ENCODE measurements at places on chromosomes 5 and 9.

DNA sequence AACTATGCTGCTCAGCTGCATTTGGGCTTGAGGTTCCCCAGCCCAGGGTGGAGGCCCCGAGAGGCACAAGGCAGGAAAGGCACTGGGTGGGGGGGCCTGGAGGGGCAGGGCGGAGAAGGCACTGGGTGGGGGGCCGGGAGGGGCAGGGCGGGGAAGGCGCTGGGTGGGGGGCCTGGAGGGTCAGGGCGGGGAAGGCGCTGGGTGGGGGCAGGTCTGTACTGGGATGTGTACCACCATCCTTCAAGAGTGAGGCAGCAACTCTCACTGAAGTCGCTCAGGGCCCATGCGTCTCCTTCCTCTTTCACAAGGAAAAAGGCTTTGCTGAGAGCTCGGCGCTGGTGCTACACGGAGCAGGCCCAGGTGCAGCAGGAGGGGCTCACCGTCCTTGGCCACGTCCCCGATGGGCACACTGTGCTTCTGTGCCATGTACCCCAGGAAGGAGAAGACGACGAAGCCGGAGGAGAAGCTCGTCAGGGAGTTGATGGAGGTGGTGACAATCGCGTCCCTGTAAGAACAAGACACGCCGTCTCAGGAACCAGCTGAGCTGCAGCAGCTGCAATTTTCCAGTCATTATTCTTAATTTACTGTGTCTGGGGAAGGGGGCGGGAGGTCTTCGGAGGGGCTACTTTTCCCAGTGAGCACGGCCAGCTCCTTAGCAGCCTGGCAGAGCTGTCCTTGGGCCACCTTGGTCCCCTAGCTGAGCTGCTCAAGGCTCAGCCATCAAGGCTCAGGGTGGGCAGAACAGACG lies 30.8 kb downstream of the SLC6A3 start:
- DNase-seq = no peak

DNA sequence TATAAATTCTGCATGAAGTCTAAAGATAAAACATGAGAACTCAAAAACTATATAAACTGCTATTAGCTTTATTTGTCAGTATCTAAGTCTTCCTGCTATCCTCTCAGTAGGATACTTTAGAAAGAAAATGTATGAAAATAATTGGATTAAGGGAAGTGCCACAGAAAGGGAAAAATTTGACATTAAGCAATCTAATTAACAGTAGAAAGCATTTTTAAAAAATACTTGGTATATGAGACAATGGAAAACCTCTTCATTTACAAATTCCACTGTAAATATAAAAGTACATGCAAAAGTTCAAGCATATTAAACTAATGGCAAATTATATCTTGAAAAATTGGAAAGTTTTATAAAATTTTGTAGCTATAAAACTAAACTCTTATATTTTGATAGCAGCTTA lies 518.6 kb upstream of the NUDT12 start:
- DNase-seq = no peak

- no peak for DNase-seq
Measured at GRCh38 chr5:97907646-97908400, 724.8 kb upstream of the RIOK2 start.

DNA sequence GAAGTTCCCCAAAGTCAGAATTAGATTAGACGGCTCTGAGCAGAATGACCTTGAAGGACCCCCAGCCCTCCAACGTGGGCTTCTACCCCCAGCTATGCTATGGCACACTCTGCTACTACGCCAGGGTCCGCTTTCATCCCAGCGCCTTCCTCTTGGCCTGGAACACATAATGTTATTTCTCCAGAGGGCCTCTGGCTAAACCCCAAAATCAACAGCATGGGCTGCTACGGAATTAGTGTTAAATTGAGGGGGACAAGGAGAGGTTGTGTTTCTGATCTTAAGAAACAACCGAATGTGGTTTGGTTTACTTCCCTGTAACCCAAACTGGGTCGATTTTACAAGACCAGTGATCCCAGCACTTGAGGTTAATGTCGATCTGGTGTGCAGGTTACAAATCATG lies 97.1 kb downstream of the ZNF618 start:
- DNase-seq = no peak

GRCh38 chr5:132830436-132831094 lies at the start of gene SHROOM1:
Gene SHROOM1 (minus strand): TSS chr5:132830647. CDS start chr5:132826140, 4,507 bp downstream.
- peak; percentile 43 for DNase-seq

DNA sequence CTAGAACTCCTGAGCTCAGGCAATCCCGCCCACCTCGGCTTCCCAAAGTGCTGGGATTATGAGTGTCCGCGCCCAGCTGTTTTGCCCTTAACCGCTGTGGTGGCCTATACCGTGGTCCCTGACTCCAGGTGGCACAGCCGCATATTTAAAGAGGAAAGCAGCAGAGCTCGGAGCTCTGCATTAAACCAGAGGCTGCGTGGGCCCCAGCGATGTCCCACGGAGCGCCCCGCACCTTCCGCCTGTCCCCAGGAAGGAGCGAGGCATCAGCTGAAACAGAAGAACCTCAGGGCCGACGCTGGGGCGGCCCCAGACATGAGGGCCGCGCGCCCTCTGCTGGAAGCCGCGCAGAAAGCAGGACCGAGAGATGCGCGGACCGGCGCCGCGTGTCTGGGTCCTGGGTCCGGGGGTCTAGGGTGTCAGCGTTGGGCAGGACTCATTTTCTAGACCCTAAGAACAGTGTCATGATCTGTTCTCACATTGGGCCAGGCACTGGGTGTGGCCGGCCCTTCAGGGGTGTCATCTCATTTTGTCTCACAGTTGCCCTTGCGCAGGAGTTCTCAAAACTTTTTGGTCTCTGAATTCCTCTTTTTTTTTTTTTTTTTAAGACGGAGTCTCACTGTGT lies 37.7 kb downstream of the LAMC3 start:
- peak; percentile 64 for DNase-seq

- DNase-seq = no peak
Measured at GRCh38 chr5:91797576-91797975, 414.5 kb upstream of the ARRDC3 start.

DNA sequence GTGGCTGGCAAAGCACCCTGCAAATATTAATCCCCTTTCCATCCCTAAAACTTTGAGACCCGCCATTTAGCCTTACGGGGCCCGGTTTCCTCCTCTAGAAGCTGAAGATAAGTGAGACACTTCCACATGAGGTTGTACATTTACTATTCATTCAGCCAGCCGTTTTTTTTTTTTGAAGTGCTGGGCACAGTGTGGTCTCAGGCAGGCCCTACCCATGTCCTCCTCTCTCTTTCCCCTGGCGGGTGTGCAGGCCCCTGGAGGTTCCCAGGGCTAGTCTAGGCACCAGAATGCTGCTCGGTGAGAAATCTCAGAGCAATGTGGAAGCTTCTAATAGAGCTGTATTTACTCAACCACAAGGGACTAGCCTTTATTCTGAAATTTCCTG lies 107.4 kb upstream of the LARP1 start:
- no peak for DNase-seq

GRCh38 chr5:1437226-1437829 lies 7.9 kb downstream of the SLC6A3 start:
- DNase-seq = peak; percentile 48

DNA sequence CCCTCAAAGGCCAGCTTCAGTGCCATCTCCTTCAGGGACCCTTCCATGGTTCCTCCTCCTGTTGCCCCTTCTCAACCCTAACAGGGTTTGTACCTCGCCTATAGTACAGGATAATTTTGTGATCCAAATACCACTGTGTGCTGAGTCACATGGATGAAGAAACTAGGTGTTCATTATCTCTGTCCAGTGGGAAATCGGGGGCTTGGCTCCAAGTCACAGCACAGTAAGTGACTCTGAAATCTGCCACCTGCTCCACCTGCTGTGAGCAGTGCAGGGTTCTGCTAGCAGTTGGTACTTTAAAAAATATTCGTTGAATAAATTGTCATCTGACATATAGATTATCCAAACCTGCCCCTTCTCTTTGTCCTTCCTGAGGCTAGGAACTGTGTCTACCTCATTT lies 123.2 kb upstream of the OTULINL start:
- DNase-seq = no peak

DNA sequence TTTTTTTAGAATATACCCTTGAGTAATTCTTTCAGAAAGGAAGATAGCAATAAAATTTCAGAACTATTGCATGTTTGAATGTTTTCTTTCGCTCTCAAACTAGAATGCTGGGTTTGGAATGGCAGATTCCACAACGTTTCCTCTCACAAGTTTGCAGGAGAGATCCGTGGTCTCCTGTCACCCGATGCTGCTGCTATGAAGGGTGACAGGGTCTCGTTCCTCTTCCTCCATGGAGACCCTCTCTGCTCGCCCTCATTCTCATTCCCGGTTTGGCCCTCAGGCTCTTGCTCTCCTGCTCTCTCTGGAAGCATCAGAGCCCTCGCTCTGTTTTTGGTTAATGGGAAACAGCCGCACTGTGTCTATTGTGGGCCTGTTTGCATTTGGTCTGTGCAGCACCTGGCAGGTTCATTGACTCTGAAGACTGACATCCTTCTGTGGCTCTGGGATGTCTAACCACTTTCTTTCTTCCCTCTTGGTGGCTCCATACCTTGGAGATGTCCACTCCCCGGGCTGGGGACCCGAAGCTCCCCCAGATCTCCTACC lies 12.6 kb upstream of the FAM163B start:
- DNase-seq = no peak

DNA sequence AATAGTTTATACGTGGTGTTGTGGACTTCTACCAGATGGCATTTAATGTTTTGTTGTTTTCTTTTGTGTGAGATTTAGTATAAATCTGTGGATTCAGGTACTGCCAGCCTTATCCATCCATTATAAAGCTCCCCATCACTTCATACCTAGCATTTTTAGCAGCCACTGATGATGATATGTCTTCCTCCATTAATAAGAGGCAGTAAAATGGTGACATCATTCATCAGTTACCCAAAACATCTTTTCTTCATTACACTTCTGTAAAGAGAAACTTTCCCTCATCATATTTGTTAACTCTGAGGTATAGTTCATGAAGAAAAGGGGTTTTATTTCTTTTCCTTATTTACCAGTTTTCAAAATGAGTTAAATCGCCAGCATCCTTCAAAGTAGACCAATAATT lies 19.4 kb downstream of the CHD1 start:
- no peak for DNase-seq

- DNase-seq = no peak
Measured at GRCh38 chr5:170111088-170111785, 5.5 kb downstream of the FOXI1 start.

- no peak for DNase-seq
Measured at GRCh38 chr5:72402959-72403628, 82.9 kb downstream of the PTCD2 start.

- DNase-seq = no peak
Measured at GRCh38 chr9:108860354-108860753, 1.7 kb upstream of the ACTL7A start.

DNA sequence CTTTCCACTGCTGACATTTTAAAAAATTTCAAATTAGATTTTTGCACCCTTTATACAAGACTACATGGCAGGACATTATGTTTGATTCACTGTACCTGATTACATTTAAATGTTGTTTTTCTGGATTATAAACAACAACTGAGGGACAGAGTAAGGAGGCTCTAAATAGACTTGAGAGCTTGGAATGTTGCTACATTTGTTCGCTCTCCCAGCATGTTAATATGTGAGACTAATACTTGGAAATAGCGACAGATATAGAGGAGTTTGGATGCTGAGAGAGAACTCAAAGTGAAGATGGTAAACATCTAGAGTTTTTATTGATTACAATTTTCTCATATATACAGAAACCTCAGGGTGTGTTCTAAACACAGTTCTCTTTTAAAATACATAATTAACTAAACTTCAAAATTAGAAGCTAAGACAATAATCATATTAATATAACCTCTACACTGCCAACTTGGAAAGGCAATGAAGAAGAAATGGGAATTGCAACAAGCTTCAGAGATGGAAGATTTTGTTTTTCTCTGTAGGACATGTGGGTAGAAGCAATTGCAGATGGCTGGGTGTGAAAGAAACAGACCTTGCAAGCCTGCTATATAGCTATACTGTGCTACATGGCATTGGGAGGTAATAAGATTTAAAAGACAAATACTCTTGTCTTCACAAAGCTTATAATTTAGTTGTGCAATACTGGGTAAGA lies 1.4 kb upstream of the NDFIP1 start:
- no peak for DNase-seq

DNA sequence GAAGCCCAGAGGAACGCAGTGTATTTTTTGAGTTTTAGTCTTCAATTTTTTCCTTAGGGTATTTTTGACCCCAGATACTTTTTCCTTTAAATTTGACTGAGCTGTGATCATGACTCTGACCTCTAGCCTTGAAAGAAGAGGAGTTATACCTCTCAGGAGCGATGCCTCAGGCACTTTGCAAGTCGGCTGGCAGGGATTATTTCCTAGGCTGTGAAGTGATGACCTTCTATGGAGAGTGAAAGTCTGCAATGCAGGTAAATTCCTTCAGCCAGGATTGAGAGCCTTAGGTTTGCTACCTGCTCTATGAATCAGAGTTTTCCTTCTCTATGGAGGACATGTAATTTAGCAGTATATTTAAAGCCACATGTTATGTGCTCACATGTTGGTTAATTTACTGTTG lies 10.8 kb upstream of the NUDT12 start:
- DNase-seq = no peak

- peak; percentile 71 for DNase-seq
Measured at GRCh38 chr5:93186076-93186682, 394.8 kb downstream of the NR2F1-AS1 start.

GRCh38 chr5:6900247-6901227 lies 187.3 kb downstream of the TENT4A start:
- no peak for DNase-seq

- DNase-seq = no peak
Measured at GRCh38 chr5:907366-907910, 14.8 kb downstream of the TRIP13 start.

- peak; percentile 75 for DNase-seq
Measured at GRCh38 chr9:136567651-136568287, 21.9 kb upstream of the NOTCH1 start.

DNA sequence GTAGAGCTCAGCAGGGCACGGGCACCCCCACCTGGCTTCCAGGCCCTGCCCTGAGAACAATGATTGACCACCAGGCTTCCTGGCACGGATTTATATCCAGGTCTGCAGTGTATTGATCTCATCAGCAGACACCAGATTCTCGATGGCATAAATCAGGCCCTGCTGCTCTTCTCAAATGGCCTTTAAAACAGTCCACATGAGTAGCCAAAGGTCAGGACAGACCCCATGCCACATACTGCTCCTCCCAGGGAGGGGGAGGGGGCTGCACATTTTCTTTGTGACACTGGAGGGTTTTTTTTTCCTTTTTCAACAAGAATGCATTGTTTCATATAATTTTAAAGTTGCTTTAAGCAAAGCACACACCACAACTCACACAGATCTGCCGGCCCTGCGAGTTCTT lies 85.4 kb downstream of the SEMA4D start:
- no peak for DNase-seq

- no peak for DNase-seq
Measured at GRCh38 chr5:41509399-41510175, 814 bp downstream of the PLCXD3 start.

- no peak for DNase-seq
Measured at GRCh38 chr5:108079753-108080152, 302.1 kb downstream of the FBXL17 start.

- no peak for DNase-seq
Measured at GRCh38 chr9:81776834-81777233, 87.5 kb upstream of the TLE1 start.

All from fibroblast of pulmonary artery (primary cell).